ENCODE measurements at places on chromosomes 12 and 14.

- DNase-seq = no peak
Observed at GRCh38 chr12:132393245-132393795, 63.9 kb upstream of the GALNT9 start.

GRCh38 chr14:30884901-30885300, 10.5 kb downstream of the COCH start:
- no peak for DNase-seq

DNA sequence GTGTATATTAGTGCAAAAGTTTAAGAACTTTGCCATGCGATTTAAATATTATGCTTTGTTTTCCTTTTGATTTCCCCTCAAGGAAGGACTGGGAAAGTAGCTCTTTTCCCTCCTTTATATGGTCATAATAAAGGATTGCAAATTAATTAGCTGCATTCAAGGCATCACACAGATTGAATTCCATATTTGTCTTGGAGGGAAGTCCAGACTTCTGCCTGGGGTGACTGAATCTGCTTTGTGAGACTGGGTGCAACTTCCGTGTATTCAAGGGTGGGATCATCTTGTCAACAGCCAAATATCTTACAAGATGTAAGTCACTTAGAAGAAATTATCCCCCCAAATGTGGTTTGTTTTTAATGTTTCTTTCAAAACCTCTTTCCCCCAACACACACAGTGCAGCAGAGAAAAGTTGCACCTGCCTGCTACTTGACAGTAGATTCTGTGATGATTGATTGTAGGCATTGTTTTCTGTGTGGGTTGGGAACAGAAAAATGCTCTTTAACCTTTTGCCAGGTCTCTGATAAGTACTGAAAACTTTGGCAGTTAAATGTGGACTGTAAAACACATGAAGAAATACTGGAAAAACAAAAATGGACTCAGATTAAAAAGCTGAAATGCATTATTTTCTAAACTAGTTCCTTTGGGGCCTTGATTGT, 28.4 kb downstream of the STK38L start:
- no peak for DNase-seq

DNA sequence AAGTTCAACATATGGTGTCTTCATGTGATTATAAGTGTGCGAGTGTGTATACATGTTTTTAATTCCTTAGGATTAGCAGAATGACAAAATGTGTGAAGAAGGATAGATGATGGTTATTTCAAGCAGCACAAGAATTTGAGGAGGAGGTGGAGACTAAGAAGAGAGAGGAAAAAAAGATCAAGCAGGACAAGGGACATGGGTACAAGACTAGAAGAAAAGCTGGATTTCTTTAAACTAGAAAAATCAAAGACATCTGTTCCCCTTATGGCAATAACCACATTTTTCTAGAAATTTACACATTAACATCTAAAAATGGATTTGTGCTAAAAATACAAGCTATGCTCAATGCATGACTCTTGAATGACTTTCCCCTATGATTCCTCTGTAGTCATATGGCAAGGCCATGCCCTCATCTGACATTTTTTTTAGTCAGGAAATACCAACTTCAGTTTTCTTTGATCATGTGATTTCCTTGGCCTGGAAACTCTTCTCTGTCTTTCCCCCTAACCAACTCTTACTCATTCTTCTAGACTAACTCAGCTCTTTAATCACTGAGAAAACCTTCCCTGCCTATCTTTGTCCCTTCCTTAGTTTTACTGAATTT, 435.8 kb downstream of the NRXN3 start:
- no peak for DNase-seq

DNA sequence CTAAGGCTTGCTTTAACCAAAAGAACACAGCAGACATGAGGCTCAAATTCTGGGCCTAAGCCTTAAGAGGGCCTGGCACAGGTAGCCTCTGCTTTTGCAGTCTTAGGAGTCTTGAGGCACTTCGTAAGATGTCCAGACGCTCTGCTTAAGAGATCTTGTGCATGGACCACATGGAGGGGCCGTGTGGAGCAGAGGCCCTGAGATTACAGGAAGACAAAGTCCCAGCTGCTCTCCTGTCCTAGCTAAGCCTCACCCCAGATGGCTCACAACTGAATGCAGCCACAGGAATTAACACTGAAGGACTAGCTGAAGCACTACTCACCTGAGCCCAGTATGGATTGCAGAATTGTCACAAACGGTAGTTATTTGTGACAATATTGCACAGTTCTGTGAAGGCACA, 446.0 kb downstream of the PDZRN4 start:
- no peak for DNase-seq

GRCh38 chr12:128078301-128078971, 188.5 kb upstream of the TMEM132C start:
- DNase-seq = no peak

GRCh38 chr14:100840286-100841065, 14.6 kb downstream of the MEG3 start:
- no peak for DNase-seq

DNA sequence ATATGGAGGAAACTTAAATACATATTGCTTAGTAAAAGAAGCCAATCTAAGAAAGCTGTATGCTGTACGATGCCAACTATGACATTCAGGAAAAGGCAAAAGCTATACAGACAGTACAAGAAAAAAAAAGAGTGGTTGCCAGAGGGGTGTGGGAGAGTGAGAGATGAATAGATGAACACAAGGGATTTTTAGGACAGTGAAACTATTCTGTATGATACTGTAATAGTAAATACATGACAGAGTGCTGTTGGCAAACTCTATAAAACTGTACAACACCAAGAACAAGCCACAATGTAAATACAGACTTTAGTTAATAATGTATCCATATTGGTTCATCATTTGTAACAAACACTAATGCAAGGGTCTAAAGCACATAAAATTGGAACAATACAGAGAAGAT, 10.9 kb upstream of the MIPOL1 start:
- DNase-seq = no peak

GRCh38 chr12:1220127-1221092, 229.4 kb downstream of the ERC1 start:
- no peak for DNase-seq

GRCh38 chr14:87407344-87407743, 585.6 kb downstream of the GALC start:
- DNase-seq = no peak

DNA sequence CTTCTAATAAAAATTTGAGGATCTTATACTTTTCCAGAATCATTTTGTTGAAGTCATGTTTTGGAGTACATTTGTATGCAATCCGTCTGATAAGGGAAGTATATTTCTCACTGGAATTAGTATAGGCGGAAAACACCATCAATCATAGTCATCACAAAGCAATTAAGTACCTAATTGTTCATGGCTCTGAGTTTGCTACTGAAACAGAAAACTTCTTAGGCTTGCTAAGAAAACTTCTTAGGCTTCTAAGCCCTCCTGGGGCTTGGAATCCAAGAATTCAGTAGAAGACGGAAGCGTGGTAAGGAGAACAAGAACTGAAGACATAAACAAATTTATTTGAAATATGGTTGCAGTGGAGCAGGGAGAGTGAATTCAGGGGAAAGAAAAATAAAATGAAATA, 636.3 kb downstream of the DIO2 start:
- no peak for DNase-seq

GRCh38 chr14:29906256-29906870, 21.3 kb downstream of the PRKD1 start:
- DNase-seq = no peak

DNA sequence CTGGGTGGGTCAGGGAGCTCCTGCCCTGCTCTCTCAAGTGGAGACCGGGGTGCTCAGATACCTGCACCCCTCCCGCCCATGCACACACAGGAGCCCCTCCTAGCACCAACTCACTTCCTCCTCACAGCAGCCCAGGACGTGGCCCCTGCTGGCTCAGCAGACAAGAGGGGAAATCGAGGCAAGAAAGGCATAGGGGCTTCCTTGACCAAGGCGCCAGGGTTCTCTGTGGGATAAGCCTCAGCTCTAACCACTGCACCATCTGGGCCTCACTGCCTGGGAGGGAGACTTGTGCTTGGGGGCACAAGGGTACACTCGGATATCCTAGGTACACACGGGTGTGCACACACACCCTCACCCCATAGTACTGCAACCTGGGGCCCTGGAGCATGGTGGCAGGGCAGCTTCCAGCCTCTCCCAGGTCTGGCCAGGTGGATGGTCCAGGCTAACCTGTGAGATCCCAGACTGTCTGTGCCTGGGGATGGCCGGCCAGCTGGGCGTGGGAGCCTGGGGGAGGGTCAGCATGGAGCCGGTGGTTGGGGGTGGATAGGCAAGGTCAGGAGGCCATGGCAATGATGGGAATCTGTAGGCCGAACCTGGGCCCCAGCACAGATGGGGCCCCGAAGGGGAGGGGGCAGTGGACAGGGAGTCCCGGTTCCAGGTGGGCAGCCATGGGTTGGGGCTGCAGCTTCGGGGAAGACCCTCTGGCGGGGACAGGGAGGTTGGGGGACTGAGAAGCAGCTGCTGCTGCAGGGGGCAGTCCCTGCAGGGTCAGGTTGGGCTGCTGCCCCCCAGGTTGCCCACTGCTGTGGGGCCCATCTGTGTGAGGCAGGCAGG, 312.4 kb downstream of the TMEM121 start:
- no peak for DNase-seq

DNA sequence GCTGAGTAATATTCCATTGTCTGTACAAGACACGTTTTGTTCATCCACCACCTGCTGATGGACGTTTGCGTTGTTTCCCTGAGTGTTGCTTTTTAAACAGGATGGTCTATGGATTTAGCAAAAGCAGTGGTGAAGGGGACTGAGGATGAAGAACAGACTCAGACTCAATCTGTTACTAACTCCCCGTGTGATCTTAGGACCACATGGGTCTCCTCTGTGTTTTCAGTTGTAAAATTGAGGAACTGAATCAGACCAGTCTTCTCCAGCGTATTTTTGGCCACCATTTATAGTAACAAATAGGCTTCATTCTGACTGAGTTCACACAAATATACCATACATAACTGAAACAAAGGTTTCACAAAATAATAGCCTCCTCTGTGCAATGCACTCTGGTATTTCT, 85.6 kb downstream of the FOXN3 start:
- DNase-seq = no peak

GRCh38 chr14:57866199-57866705, 360 bp upstream of the SLC35F4 start:
- DNase-seq = no peak

GRCh38 chr12:32379667-32380066, 19.7 kb upstream of the FGD4 start:
- no peak for DNase-seq

DNA sequence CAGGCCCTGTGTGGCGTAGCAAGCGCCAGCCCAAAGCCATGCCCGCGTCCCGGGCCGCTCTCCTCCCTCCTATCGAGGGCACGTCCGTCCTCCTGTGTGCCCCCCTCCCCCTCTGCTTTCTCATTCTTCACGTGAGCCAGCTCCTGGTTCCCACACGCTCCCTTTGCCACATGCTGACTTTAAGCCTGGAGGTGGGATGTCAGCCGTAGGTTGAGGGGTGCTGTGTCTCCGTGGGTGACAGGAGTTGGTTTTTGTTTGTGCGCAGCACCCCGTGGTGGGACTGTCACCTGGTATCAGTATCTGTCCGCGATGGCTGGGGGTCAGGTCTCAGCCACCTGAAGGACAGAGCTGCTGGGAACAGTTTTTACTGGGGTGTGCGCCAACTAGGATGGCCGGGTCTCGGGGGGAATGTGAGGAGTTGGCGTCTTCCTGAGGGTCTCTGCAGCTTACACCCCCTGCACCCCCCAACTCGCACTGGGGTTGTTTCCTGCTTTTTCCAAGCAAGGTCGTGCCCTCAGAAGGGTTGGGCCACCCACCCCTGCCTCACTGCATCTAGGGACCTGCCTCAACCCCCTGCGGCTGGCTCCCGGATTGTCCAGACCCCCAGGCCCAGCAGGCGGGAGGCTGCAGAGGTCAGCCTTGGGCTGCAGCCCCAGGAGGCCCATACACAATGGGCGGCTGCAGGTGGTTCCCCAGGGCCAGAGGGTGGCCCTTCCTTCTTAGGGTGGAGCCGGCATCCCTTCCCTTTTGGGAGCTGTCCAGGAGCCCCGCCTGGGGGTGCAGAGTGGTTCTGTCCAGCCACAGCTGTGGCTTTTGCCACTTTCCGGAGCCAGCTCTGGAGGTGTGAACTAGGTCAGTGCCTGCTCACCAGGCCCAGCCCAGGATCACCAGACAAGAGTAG, 7.3 kb downstream of the ULK1 start:
- DNase-seq = no peak

GRCh38 chr14:95667249-95667693, 19.0 kb upstream of the TCL1B start:
- DNase-seq = no peak

DNA sequence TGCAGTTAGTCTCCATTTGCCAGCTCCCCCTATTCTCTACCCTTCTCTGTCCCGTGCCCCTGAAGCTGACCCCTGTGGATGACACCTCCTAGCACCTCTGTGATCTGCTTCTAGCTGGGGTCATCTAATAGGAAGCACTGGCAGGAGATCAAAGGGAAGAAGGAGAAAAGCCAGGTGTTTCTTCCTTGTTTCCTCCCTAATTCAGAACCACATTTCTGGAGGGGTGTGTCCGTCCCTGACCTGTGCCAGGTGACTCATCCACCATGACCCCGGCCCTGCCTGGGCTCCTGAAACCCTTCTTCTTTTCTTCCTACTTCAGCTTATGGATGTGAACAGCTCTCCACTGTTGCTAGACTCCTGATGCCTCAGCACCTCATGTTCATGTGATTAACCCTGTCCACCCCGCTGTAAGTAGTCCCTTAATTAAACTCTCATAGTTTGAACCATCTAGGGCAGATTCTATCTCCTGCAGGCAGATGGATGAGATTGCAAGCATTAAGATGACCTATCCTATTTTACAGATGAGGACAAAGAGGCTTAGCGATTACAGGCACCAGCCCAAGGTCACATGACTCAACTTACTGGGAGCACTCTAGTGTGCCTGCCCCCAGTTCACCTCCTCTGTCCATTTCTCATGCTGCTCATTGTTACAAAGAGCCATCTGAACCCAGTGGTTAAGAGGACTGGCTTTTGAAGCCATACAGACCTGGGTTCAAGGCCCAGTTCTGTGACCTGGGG, 770.5 kb downstream of the MED13L start:
- no peak for DNase-seq

- no peak for DNase-seq
Observed at GRCh38 chr12:76820888-76821482, 57.1 kb downstream of the ZDHHC17 start.

DNA sequence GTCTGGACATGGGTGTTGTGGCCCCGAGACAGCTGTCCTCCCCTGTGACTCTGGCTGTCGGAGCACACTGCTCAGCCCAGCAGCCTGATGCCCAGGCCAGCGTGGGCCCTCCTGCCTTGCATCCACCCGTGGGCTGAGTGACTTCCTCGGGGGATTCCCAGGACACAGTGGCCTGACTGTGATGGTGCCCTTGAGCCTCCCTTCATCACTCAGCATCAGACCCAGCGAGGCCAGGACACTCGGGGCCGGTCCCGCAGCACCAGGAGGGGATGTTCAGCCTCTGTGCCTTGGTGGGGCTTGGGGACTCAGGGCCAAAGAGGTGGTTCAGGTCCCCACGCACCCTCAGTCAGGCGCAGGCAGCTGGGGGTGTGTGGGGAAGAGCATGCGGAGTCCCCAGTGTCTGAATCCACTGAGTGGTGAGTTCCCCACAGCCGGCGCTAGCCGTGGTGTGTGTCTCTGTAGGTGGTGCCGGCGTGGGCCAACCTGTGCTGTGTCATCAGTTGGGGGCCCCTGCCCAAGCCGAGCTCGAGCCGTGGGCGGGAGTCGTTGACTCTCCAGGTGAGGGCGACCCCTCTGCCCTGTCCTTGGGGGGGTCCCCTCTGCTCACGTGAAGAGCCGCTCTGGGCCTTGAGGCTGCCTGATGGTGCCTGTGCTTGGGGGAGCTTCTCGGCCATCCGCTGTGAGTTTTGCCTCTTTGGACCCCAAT, 185.8 kb downstream of the ADGRD1 start:
- no peak for DNase-seq

All from stimulated activated CD8-positive, alpha-beta memory T cell treated with anti-CD3 and anti-CD28 coated beads, Interleukin-4, amount 100 ng/mL, for 1 hour (primary cell).